ENCODE measurements at places on chromosomes 5 and 9.
A peak's percentile ranks its signal among the peaks of the same experiment; 100 is the strongest.

GRCh38 chr9:94931740-94932139, 205.2 kb downstream of the AOPEP start:
- DNase-seq: no peak

DNA sequence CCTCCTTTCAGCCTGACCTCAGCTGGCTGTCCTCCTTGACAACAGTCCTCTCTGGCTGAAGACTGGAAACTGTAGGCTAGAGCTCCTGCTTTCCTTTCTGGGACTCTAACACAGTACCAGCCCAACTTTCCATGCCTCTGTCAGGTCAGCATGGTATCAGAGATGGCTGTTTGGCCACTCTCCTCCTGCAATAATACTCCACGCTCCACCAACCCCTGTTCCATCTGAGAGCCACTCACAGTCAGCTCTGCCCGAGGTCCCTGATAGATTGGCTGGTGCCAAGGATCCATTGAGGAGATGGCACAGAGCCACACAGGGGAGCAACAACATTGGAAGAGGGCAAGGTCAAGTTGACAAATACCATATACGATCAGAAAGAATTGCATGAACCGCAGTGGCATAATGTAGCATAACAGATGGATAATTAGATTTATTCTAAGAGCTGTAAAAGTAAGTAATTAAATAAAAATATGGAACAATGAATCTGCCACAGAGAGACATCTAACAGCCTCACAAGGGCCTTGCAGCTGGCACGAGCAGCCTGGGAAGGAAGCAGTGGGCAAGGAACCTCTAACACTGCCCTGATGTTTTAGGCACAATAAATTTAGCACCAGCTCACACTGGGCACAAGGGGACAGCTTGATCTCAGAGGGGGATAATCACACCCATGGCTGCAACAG, 94.3 kb upstream of the LRRTM2 start:
- no peak for DNase-seq

GRCh38 chr9:127277099-127277498, 12.5 kb downstream of the GARNL3 start:
- DNase-seq: no peak

GRCh38 chr5:153130296-153130695, 360.2 kb upstream of the GRIA1 start:
- no peak for DNase-seq

DNA sequence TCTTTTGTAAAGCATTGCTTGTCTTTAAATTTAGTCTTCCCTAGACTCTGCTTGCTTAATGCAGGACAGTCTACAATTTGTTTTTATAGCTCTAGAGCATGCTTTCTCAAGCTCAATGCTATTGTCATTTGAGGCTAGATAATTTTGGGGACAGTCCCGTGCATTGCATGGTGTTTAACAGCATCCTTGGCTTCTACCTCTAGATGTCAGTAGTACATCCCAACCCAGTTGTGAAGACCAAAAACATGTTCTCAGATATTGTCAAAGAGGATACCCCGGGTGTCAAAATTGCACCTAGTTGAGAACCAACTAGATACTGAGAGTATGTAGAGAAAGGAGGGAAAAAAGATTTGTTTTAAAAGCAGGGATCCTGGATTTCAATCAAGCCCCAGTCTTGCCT, 277.5 kb downstream of the CEMIP2 start:
- DNase-seq: no peak

GRCh38 chr5:176959051-176959450, 47.5 kb downstream of the UIMC1 start:
- no peak for DNase-seq

DNA sequence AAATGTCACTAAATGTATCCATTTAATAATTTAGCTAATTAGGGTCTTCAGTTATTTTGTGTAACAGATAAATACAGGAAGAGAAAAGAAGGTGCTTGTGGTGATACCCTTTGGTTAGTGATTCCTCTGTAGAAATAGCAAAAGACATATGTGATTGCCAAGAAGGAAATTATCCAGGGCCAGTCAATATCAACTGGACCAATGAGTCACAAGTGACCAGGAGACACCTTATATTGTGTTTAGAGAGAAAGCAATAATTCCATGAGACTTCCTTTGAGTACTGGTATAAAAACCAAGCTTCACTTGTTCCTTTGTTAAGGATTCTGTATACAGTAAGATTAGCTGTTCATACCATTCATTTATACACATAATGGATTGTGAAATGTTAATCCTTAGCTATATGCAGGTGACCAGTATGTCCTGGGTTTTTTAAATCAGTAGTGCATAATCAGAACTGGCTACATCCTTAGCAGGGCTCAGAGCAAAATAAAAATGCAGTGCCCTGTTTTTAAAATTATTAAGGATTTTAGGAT, 11.7 kb upstream of the F2R start:
- no peak for DNase-seq

GRCh38 chr9:106526716-106527204, 336.2 kb upstream of the ZNF462 start:
- no peak for DNase-seq

DNA sequence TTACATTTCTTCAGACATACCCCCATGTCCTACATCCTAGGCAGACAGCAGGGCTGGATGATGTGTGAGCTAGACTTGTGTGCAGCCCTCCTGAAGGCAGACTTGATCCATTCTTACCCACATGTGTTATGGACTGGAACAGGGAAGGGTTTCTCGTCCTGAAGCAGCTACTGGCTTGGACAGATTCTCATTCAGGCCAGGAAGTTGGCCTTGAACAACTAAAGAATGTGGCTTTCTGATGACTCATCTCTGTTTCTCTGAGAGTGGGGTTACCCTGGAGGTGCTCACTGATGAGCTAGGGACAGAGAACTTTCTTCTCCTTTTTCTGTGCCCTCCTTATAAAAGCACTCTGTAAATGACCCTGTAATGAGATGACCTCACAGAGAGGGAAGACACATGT, 246.5 kb downstream of the PCSK5 start:
- no peak for DNase-seq

- DNase-seq: peak; percentile 18
Measured at GRCh38 chr9:115922444-115922843, 231.1 kb upstream of the PAPPA start.

DNA sequence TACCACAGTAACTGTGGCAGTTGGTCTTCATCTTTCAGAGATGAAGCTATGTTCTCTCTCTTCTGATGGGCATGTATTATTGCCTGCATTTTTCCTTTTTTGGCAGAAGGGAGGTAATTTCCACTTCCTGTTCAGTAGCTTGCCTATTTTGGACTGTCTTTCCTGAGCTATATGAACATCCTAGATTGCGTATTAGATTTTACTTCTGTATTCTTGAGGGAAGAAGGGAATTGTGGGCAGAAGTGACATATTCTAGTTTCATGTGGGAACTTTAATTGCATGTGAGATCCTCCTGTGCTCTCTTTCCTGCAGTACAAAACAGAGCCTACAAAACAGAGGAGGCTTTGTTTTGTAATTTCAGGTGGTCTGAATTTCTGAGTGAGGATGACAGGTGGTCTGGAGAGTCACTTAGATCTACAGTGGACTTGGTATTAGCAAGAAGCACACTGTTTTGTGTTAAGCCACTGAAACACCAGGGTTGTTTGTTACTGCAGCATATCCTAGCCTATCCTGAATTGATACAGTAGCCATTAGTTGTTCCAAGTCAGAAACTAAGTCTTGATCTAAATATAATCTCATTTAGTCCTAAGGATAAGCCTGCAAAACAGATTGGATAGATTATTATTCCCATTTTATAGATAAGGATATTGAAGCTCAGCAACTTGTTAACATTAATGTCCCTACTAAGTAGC, 68.1 kb downstream of the AOPEP start:
- no peak for DNase-seq

GRCh38 chr5:1727571-1727970, 72.1 kb downstream of the MRPL36 start:
- DNase-seq: no peak

GRCh38 chr5:59218424-59219045, 635.7 kb downstream of the RAB3C start:
- DNase-seq: no peak

DNA sequence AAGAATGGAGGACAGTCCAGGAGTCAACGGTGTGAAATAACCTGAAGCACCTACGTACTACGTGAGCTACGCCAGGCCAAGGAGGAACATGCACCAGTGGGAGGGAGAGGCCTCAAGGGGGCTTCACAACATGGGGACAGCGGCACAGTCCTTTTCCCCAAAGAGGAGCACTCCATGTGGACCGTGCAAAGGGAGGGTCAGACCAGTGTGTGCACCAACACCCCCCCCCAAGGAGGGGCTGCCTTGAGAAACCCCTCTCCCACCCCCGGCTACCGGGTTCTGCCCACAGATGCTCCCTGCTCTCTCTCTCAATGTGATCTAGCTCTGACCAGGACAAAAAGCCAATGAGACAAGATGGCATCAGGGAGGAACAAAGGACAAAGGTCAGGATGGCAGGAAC, 68.6 kb downstream of the PRRT1B start:
- no peak for DNase-seq

GRCh38 chr5:30098940-30099339, 1094.5 kb upstream of the CDH6 start:
- DNase-seq: no peak

DNA sequence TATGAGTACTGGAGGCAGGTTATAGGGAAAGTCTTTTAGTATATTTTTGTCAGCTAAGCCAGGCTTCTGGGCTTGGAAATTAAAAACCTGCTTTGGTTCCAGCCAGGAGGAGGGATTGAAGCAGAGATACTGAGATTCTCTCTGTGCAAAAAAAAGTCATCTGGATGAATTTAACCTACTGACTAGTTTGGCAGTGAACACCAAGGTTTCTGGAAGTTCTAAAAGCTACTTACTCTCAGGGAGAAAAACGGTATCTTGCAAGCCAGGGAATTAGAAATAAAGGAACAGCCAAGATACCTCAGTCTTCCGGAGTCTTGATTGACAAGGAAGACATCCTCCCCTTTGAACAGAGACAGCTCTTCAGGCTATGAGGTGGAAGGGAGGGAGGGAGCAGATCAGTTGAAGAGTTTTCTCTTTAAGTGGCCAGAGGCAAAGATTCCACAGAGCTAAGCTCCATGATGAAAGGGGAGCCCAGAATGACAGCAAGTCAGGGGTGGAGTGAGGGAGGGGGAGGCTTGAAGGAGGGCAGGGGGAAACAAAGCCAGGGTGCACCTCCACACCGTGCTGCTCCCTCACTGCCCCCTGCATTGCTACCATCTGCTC, 8.3 kb upstream of the ZBTB34 start:
- no peak for DNase-seq

GRCh38 chr5:16922430-16922829, 13.7 kb downstream of the MYO10 start:
- DNase-seq: no peak

DNA sequence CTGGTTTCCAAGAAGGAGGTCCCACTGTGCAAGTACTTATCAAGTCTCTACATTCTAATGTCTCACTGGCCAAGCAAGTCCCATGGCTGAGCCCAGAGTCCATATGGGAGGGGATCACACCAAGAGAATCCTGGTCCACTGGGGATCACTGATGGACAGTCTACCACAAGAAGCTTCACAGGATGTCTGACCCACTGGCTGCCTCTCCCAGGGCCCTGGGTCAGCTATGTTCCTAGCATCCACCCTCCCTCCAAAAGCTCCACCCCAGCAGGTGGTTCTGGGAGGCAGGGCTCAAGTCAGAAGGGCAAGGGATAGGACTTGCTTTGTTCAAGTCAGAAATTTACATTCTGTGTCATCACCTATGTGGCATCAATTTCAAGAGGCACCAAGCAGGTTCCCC, 508.5 kb downstream of the BNC2 start:
- DNase-seq: no peak

DNA sequence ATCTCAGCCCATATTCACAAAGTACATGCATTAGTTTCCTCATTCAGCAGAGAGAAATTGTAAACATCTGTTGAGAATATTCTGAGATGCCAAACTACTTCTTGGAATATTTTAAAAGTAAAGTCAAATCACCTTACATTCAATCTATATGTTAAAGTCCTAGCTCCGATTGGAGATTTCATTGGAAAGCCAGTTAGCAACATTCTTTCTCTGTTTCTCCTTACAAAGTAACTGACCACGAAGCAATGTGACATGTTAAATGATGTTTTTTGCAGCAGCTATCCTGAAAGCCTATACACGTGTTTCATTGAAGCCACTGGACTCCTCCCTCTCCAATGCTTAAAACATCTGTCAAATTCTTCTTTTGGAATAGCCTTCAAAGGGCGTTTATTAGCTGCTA, 379.1 kb upstream of the CCNH start:
- no peak for DNase-seq

- no peak for DNase-seq
Measured at GRCh38 chr5:76376148-76376865, 26.8 kb upstream of the IQGAP2 start.

GRCh38 chr5:9720361-9720760, 90.2 kb upstream of the TAS2R1 start:
- no peak for DNase-seq

- DNase-seq: no peak
Measured at GRCh38 chr9:130860458-130861316, 25.6 kb downstream of the ABL1 start.

DNA sequence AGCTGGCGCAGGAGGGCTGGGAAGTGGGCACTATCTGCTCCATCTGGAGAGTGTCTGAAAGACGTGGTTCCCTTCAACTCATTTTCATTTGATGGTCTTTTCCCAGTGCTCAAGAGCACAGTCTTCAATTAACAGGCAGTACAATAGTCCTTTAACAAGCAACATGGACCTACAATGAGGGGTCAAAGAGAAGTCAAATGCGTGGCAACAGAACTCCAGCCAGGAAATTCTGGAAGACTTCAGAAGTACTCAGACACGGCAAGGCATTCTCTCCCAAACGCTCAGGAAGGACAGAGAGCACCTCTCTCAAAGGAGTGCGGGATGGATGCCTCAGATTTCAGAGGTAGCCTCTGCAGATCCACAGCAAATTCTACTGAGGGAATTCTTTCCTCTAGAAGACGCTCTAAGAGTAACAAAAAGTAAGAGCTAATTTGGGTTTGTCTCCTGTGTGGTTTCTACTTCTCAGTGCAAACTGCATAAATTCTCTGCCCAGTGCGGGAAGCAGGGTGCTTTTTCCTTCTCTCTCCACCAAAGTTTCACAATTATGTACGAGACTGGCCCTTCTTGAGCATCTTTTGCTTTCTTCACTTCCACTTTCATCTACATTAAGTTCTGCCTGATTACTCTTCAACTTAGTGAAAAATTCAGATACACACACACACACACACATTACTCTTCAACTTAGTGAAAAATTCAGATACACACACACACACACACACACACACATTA, 56.4 kb downstream of the LHFPL2 start:
- DNase-seq: no peak

- no peak for DNase-seq
Measured at GRCh38 chr9:93427655-93428379, 23.7 kb upstream of the FAM120A start.

DNA sequence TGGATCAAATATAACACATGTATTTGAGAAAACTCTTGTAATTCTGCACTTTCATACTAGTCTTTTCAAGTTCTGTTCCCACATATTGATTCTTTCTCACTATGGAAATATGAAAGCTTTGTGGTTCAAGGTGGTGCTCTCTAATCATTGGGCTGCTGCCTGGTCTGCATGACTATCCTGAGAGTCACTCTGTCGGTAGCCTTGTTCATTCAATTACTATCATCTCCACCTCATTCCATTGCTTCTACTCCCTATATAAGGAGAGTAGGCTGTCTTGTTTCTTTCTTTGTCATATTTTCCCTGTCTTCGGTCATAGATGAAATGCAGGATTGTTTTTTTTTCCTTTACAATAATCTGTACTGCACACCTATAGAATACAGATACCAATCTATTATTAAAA, 341.4 kb upstream of the ACTBL2 start:
- DNase-seq: no peak

Data from CMK (cell line).